ENCODE measurements at places on chromosomes 5 and 9.
A peak's percentile ranks its signal among the peaks of the same experiment; 100 is the strongest.

DNA sequence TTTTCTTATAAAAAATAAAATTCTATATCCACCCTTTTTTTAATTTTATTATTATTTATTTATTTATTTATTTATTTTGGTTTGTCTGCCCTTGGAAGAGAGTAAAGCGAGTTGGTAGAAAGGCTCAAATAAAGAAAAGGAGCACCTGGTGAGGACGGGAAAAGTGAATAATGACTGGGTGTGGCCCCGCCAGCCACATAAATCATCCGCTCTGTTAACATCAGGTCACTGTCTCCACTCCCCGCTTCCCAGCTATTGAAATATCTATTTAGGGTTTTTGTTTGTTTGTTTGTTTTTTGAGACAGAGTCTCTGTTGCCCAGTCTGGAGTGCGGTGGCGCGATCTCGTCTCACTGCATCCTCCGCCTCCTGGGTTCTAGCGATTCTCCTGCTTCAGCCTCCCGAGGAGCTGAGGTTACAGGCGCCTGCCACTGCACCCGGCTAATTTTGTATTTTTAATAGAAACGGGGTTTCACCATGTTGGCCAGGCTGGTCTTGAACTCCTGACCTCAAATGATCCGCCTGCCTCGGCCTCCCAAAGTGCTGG, 844 bp downstream of the POLR3G start:
- peak; percentile 1 for DNase-seq

DNA sequence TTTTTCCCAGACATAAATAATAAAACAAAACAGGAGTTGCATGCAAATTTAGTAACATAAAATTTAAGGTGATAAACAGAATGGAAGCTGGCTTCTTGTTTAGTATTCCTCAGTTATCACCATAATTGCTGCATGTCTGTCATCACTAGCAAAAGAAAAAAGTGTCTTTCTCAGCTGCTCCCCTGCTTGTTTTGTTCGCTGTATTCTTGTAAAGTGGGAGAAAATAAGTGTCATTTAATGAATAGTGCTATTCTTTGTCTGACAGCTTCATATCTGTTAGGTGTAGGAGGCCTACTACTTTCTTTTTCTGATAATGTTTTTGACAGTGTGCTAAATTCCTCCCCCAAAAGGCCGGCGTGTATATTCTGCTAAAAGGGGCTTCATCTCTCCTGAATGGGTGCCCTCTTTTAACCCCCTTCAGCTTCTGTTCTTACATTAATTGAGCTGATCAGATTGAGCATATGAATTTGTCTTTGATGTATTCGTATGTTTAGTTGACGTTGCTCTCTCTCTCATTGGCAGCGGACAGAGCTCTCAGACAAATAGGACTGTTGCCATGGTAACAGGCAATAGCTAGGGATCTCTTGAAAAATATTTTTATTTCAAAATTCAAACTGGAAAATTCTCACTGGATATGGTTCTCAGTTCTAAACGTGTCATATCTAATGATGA, 303.8 kb downstream of the KIAA0825 start:
- no peak for DNase-seq

DNA sequence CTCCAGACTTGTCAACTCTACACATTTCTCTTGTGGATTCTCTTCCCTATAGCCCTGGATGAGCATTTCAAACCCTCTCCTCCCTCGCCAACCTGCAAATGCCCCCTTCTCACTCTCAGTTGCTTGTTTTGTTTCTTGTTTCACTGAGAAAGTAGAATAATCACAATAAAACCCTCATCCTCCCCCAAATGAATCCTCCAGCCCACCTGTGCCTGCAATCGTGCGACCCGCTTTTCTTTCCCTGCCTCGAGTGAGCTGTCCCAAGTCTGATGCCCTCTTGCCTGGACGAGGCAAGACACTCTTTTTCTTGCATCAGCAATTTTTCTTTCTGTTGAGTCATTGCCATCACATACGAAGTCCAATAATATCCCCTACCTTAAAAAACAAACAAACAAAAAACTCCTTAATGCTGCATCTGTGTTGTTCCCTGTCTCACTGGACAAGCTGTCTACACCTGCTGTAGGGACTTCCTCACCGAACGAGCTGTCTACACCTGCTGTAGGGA, 3.7 kb upstream of the CACNA1B start:
- DNase-seq, result no peak

GRCh38 chr9:92719028-92719647, 45.5 kb downstream of the BICD2 start:
- no peak for DNase-seq

GRCh38 chr5:89090037-89090436, 207.1 kb upstream of the MEF2C start:
- DNase-seq, result no peak

DNA sequence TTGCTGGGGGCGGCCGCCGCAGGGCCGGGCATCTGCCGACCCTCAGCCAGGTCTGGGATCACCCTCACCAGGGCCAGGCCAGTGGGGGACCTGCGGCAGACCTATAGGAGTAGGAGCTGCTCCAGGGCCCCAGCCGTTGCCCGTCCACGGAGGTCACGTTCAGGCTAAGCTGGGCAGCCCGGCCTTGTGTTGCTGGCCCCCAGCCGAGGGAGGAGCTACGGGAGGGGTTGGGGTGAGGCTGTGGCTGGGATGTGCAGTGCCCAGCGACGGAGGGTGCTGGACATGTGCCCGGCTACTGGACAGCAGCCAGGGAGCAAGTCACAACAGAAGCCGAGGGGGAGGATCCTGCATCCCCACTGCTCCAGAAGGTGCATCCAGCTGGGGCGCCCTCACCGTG, 39.6 kb upstream of the SLC6A19 start:
- DNase-seq, result no peak

DNA sequence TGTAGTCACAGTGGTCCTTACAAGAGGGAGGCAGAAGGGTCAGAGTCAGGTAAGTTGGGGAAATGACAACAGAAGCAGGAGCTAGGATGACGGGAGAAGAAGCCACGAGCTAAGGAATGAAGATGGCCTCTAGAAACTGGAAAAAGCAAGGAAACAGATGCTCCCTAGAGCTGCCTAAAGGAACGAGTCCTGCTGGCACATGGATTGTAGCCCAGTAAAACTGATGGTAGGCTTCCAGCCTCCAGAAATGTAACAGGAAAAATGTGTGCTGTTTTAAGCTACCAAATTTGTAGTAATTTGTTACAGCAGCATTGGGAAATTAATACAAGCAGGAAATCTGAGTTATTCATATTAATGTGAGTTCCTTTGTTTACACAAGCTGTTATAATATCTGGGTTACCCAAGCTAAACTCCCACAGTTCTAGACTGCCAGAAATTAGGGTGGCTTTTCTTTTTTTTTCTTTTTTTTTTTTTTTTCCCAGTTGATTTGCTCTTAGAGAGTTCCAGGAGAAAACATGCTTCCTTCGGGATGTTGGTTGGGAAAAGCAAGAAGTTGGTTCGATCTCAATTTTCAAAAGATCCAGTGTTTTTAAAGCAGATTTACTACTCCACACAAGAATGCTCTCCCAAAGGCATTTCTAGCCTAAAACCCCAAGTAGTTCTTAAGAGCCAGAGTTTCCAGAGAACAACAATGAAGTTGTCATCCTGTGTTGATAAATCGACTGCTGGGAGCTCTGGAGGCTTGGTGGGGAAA, 400.0 kb upstream of the SLC24A2 start:
- DNase-seq, result no peak

Data from NCI-H187 (cell line).